Kidney (tissue), 22 donors: ENCODE measurements at places on chromosomes 1 and 21. TPM values are rescaled to one million over a fixed set of nuclear protein-coding genes. Genes with fewer than 3 reads are reported as not detected.

DNA sequence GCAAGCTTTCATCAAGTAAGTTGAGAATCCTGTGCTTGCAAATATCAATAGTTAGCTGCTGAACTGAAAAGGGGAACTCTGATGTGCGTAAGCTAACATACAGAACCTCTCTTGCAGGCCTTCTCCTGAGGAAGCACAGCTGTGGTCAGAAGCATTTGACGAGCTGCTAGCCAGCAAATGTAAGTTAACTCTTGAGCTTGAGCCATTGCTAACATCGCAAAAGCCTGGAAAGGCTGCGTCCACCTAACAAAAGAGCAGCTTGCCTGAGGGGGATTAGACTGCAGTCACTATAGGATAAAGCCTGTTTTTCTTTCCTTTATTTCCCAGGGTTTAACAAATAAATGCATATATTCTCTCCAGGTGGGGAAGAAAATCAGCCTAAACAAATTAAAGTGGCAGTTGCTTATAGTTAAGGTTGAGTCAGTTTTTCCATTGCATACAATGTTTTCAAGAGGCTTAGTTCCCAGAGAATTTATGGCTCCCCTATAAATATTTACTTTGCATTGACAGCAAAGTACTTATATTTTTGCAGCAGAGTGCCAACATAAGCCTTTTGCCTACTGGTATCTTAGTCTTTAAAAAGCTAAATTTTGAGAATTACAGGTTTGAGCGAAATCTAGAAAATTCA lies 1.5 kb downstream of the RGS2 start:
- H3K4me1 ChIP-seq: no peaks in the 10 kb centered on the region
- H3K27ac ChIP-seq: no peak overlapping the region
- H3K27me3 ChIP-seq: no peaks in the 10 kb centered on the region
- H3K4me3 ChIP-seq: peak overlapping the region; percentile 98
- DNase-seq: peak; percentile 45
- no peaks in the 10 kb centered on the region for H3K36me3 ChIP-seq

GRCh38 chr1:61053712-61054600 lies 28.4 kb upstream of the NFIA start:
- no peak overlapping the region for H3K4me3 ChIP-seq
- peaks cover 7% of the 10 kb centered on the region for H3K27me3 ChIP-seq
- no peaks in the 10 kb centered on the region for H3K36me3 ChIP-seq
- peak overlapping the region; percentile 52 for H3K27ac ChIP-seq

DNA sequence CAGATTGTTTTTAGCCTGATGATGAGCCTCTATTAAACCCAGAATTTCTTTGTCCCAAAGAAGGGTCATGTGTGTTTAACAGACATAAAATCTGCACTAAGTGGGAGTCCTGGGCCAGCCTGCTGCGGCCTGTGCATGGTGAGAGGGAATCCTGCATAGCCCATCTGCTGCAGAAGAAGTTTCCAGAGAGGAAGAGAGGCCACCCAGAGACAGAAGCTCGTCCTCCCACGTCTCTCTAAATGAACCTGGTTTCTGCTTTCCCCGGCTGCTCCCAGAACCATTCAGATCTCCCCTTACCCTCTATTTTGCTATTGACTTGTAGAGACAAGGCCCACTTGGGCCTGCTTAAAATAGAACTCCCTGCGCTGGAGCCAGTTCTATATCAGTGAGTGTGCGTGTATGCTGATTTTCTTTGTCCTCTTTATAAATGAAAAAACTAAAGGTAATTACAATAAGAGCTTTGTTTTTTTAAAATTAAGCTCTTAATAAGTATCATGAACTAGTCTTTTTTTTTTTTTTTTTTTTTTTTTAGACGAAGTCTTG lies 142.8 kb upstream of the RAB4A start:
- H3K27ac ChIP-seq: no peak overlapping the region
- H3K27me3 ChIP-seq: no peaks in the 10 kb centered on the region
- peaks cover 5% of the 10 kb centered on the region for H3K4me1 ChIP-seq

GRCh38 chr1:237013608-237014007 lies 9.4 kb upstream of the MT1HL1 start:
- H3K27ac ChIP-seq: no peak overlapping the region
- H3K36me3 ChIP-seq: no peaks in the 10 kb centered on the region
- no peak for DNase-seq

GRCh38 chr1:159892944-159893343 lies 7.0 kb downstream of the CFAP45 start:
- no peak for DNase-seq
- no peak overlapping the region for H3K4me3 ChIP-seq

Gene ADORA3
- total RNA-seq: 10.8 TPM

Gene OR14K1
- total RNA-seq: not detected

Gene ITLN2
- total RNA-seq: not detected

Gene NECTIN4
- total RNA-seq: 12.8 TPM

Gene CYP2J2
- total RNA-seq: 1.0 TPM

Gene GSTM5
- 4.2 TPM for total RNA-seq

Gene TXLNA
- 58.6 TPM for total RNA-seq

Gene EIF3I
- total RNA-seq: 132 TPM
